Thoracic aorta (tissue), 2 donors: ENCODE measurements at places on chromosomes 12 and 14. TPM values are rescaled to one million over a fixed set of nuclear protein-coding genes. Genes with fewer than 3 reads are reported as not detected.

DNA sequence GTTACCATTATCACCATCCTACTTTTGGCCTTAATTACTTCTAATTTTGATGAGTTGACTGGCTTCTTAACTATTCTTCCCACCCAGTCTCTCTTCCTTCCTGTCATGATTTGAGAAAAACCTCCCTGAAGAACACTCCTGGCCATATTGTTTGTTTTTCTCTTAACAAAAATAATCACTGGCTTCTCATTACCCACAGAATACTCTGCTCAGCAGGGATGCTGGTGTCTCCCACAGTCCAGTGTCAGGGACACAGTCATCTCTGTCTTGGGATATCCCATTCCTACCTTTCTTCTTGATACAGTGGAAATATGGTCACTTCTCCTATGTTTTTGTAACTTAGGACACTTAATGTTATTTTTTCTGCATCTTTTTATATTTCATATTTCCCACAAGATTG, 103.7 kb downstream of the SRGAP1 start:
- DNase-seq = no peak

The SPRYD4 gene
- total RNA-seq = 2.3 TPM

DNA sequence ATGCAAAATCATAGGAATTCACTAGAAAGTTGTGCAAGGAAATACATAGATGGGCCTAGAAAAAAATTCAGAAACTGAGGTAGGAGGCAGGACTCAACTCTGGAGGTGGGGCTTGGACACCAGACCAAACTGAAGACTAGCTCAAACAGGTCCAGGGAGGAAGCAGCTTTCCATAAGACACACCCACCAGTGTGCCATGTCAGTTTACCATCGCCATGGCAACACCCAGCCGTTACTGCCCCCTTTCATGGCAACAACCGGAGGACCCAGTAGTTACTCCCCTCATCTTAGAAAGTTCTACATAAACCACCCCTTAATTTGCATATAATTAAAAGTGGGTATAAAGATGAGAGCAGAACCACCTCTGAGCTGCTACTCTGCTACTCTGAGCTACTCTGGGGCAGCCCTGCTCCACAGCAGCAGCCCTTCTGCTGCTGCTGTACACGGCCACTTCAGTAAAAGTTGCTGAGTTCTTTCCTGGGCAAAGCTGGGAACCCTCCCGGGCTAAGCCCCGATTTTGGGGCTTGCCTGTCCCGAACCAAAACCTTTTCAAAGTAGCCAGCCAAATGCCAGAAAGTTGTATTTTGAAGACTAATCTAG, 30.8 kb upstream of the NINJ2 start:
- no peak for DNase-seq

The AREL1 gene
- total RNA-seq = 29.6 TPM

The SIX6 gene
- not detected for total RNA-seq

GRCh38 chr12:44544018-44544417, 332.1 kb downstream of the NELL2 start:
- no peak for DNase-seq

- no peak for DNase-seq
These were observed 139.3 kb upstream of the LMNTD1 start for GRCh38 chr12:25692115-25693035.

- DNase-seq = no peak
These were observed 92.5 kb downstream of the VCPKMT start for GRCh38 chr14:50023671-50024490.

DNA sequence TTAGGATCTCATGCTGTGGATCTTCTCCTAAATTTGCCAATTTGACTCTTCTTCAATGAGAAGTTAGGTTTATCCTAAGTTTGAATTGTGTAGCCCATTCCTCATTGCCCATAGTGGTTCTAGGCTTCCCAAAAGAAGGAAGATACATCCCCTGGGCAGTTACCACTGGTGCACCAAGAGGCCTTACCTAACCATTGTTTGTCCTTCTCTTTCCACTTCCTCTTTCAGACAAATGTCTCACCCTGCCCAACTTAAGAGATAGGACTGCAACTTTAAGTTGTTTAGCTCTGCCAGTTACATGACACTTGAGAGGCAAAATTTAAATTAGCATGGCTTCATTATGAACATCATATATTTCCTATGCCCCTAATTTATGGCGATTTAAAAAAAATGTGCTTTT, 9.4 kb upstream of the KCNH3 start:
- DNase-seq = no peak

DNA sequence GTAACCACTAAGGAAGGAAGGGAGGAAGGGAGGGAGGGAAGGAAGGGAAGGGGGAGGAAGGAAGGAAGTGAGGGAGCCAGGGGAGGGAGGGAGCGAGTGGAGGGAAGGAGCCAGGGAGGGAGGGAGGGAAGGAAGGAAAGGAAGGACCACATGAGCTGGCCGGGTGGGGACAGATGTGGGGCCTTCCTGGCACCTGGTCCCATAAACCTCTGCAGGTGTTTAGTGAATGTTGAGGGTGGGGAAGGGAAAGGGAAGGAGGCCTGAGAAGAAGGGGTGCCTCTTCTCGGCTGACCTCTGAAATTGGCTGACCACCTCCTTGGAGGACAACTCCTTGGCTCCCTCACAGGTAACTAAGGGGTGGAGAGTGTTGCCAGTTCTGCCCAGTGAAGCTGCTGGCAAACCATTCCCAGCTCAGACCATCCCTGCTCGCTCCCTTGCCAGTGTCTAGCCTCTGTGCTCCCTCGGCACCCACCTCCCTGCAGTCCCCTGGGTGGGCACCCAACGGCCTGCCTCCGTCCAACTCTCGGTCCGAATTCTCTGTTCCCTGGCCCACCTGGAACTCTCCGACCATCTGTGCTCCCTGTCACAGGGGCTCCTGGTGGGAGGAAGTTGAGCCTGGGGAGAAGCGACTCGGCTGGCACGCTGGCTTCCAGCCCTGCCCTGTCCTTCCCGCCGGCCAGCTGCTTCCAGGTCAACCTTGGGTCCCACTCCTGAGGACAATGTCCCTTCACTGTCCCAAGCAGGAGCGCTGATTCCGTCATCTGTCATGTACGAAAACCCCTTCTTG, 12.2 kb upstream of the PPP1R13B start:
- no peak for DNase-seq

The PPP1R1A gene
- 10.3 TPM for total RNA-seq

The AQP5 gene
- 0.54 TPM for total RNA-seq

- DNase-seq = no peak
These were observed 149.8 kb downstream of the DACT1 start for GRCh38 chr14:58787592-58787991.

DNA sequence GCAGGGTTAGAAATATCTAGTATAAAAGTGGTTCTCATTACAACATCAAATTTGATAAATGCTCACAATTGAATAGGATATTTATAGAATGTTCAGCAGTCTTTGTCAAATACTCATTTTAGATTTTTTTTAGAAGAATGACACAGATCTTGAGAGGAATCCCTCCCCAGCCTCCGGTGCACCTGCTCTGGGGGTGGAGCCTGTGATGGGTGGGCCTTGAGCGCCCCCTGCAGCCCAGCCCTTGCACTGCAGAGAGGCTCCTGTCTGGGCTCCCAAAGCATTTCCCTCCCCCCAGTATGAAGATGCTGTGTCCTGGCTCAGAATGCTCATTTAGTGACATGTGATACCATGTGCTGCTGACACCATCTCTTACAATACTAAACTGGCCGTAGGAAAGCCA, 792.3 kb downstream of the TMEM121 start:
- no peak for DNase-seq

The APOF gene
- total RNA-seq = not detected
